ENCODE measurements at places on chromosomes 13 and 19.

DNA sequence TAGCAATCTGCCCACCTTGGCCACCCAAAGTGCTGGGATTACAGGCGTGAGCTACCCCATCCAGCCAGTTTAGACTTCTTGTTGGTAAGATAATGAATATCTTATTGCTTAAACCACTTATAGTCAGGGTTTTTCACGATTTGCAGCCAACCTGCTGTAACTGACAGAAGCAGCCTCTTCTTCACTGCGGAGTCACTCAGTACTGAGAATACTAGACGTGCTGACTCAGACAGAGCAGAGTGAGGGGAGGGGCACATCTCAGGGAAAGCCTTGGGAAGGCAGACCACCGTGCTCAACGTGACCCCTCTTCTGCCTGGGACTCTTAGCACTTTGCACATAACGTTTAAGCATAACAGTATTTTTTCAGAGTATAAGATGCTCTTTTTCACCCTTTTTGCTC, 74.3 kb upstream of the ARHGEF7 start:
- H3K4me3 ChIP-seq, result no peak overlapping the region
- H3K4me1 ChIP-seq, result no peaks in the 10 kb centered on the region
- H3K27me3 ChIP-seq, result no peaks in the 10 kb centered on the region
- H3K36me3 ChIP-seq, result no peaks in the 10 kb centered on the region

DNA sequence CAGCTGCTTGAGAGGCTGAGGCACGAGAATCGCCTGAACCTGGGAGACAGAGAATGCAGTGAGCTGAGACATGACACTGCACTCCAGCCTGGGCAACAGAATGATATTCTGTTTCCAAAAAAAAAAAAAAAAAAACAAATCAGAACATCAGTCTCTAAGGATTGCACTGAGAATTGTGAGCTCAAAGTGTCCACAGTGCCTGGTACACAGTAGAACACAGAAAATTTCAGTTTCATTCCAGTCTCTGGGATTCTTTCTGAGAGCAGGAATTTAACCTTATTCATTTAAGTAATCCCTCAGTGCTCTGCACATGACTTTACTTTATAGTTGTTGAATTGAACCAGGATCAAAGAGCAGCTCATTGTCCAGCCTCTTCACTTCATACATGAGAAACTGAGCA, 25.9 kb upstream of the GATAD2A start:
- H3K36me3 ChIP-seq, result no peaks in the 10 kb centered on the region
- H3K4me3 ChIP-seq, result no peak overlapping the region
- no peaks in the 10 kb centered on the region for H3K27me3 ChIP-seq
- DNase-seq, result no peak
- H3K27ac ChIP-seq, result no peak overlapping the region

GRCh38 chr13:50224534-50224933, 209.3 kb downstream of the KCNRG start:
- no peaks in the 10 kb centered on the region for H3K4me1 ChIP-seq
- no peaks in the 10 kb centered on the region for H3K36me3 ChIP-seq
- no peak for DNase-seq
- no peak overlapping the region for H3K4me3 ChIP-seq
- H3K27me3 ChIP-seq, result no peaks in the 10 kb centered on the region
- no peak overlapping the region for H3K27ac ChIP-seq

- no peaks in the 10 kb centered on the region for H3K27me3 ChIP-seq
- no peaks in the 10 kb centered on the region for H3K4me1 ChIP-seq
- H3K4me3 ChIP-seq, result no peak overlapping the region
- H3K36me3 ChIP-seq, result no peaks in the 10 kb centered on the region
- H3K27ac ChIP-seq, result no peak overlapping the region
- DNase-seq, result no peak
These were observed 257.0 kb downstream of the ENOX1 start for GRCh38 chr13:43529796-43530195.

DNA sequence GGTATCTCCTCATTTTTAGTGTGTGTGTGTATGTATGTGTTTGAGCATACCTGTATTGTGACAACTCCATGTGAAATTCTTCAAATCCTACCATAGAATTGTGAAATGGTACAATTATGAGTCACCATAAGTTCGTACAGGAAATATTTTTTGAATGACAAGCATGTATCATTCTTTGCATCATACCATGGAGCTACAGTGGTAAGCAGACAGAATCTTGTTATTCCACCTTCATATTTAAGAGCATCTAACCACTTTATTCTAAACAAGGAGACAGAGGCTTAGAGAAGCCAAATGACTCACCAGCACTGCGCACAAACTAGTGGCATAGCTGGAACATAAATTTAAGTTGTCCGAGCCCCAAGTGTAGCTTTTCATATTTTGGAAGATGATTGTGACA, 4.5 kb upstream of the EPSTI1 start:
- no peak for DNase-seq
- H3K4me3 ChIP-seq, result no peak overlapping the region
- H3K4me1 ChIP-seq, result peaks cover 3% of the 10 kb centered on the region

- H3K27ac ChIP-seq, result no peak overlapping the region
- DNase-seq, result no peak
- H3K27me3 ChIP-seq, result no peaks in the 10 kb centered on the region
- no peak overlapping the region for H3K4me3 ChIP-seq
These were observed 4.3 kb upstream of the ZNF529 start for GRCh38 chr19:36577271-36577996.

DNA sequence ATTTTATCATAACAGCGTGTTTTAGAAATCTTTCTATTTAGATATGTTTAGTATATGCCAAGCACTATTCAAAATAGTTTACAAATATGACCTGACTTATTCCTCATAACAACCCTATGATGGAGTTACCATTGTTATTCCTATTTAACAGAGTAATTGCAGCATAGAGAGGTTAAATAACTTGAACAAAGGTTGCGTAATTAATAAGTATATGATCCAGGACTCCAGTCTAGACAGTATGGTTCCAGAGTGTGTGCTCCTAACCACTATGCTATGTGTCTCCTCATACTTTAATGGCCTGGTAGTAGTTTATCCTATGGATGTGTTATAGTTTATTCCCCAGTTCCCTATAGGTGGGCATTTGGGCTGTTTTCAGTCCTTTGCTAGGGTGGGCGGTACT, 145.3 kb downstream of the PAN3 start:
- no peak for DNase-seq
- no peaks in the 10 kb centered on the region for H3K4me1 ChIP-seq
- H3K27ac ChIP-seq, result no peak overlapping the region
- H3K36me3 ChIP-seq, result peaks cover 61% of the 10 kb centered on the region
- no peak overlapping the region for H3K4me3 ChIP-seq

GRCh38 chr19:19600793-19601330, 17.6 kb downstream of the PBX4 start:
- DNase-seq, result no peak
- no peaks in the 10 kb centered on the region for H3K4me1 ChIP-seq
- no peaks in the 10 kb centered on the region for H3K36me3 ChIP-seq
- H3K27me3 ChIP-seq, result no peaks in the 10 kb centered on the region

DNA sequence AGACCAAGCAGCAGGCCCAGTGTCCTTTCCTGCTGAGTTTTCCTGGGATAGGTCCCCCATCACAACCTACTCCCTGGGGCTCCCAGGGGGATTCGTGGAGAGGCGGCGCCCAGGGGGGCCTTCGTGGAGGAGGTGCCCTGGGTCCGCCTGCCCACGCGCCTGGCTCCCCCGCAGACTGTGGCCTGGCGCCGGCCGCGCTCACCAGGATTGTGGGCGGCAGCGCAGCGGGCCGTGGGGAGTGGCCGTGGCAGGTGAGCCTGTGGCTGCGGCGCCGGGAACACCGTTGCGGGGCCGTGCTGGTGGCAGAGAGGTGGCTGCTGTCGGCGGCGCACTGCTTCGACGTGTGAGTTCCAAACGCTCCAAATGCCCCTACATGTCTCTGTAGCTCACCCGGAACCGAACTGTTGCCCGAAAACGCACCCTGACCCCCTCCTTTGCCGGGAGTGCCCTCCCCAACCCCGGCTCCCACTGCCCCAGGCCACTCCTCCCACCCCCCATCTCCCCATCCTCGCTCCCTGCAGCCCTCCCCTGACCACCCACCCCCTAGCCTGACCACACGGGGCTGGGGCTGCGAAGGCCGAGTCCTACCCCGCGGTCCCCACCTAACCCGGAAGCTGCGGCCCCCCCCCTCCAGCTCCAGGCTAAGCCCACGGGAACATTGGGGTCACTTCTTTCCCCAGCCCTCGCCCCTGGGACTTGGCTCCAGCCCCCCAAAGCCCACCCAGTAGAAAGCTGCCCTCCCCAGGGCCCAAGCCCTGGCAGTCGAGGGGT, 3.3 kb downstream of the TIMM13 start:
- no peaks in the 10 kb centered on the region for H3K27me3 ChIP-seq
- H3K4me3 ChIP-seq, result no peak overlapping the region
- H3K4me1 ChIP-seq, result no peaks in the 10 kb centered on the region
- no peak for DNase-seq
- H3K27ac ChIP-seq, result no peak overlapping the region
- peaks cover 5% of the 10 kb centered on the region for H3K36me3 ChIP-seq

DNA sequence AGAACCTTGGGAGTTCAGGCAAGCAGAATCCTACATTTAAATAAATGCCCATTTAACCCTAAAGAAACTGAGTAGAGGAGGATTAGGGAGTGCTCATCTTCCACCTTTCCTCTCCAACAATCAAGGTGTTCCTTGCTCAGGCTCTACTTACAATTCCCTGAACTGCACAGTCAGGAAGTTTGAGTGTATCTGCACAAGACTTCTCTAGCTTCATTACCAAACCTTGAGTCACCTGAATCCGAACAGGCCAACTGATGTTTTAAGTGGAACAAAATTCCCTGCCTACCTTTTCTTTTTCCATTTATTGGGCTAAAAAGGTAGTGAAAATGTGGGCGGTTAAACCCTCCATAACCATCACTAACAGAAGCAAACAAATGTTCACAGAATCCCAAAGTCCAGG, 78.3 kb downstream of the FOXO1 start:
- no peak for DNase-seq
- H3K27me3 ChIP-seq, result no peaks in the 10 kb centered on the region
- H3K36me3 ChIP-seq, result no peaks in the 10 kb centered on the region
- no peak overlapping the region for H3K4me3 ChIP-seq
- no peaks in the 10 kb centered on the region for H3K4me1 ChIP-seq

GRCh38 chr19:44848036-44848811, 2.1 kb downstream of the NECTIN2 start:
- no peaks in the 10 kb centered on the region for H3K4me1 ChIP-seq
- peak overlapping the region; percentile 100 for H3K4me3 ChIP-seq
- H3K36me3 ChIP-seq, result no peaks in the 10 kb centered on the region
- peak overlapping the region; percentile 96 for H3K27ac ChIP-seq

DNA sequence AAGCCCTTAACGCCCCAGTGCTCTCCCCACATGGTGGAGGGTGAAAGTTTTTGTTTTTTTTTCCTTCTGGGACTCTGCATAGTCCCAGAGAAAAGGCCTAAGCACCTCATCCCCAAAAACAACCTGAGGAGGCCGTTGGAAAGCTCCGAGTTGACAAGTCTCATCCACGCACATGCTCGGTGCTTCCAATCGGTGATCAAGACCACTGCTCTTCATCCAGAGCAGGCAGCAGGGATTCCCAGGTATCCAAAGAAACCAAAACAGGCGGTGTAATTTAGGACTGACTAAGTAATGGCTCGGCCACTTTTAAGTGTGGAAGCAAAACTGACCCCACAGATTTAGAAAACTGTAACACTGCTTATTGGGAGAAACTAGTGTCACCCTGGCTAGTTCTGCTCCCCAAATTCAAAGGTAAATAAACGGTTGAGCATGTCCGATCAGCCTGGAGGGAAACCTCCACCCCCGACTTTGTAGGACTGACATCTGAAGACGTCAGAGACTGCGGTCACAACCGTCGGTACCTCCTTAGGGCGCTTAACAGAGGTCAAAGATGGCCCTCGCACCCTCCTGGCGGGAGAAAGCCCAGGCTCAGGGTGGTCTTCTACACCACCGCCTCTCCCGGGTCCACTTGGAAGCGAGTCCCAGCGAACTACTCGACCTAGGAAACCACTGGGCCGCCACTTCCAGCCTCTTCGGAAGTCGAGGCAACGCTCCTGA, 997 bp upstream of the ZNF446 start:
- no peaks in the 10 kb centered on the region for H3K27me3 ChIP-seq
- peaks cover 24% of the 10 kb centered on the region for H3K36me3 ChIP-seq
- H3K27ac ChIP-seq, result peak overlapping the region; percentile 92
- no peak for DNase-seq
- H3K4me1 ChIP-seq, result no peaks in the 10 kb centered on the region

DNA sequence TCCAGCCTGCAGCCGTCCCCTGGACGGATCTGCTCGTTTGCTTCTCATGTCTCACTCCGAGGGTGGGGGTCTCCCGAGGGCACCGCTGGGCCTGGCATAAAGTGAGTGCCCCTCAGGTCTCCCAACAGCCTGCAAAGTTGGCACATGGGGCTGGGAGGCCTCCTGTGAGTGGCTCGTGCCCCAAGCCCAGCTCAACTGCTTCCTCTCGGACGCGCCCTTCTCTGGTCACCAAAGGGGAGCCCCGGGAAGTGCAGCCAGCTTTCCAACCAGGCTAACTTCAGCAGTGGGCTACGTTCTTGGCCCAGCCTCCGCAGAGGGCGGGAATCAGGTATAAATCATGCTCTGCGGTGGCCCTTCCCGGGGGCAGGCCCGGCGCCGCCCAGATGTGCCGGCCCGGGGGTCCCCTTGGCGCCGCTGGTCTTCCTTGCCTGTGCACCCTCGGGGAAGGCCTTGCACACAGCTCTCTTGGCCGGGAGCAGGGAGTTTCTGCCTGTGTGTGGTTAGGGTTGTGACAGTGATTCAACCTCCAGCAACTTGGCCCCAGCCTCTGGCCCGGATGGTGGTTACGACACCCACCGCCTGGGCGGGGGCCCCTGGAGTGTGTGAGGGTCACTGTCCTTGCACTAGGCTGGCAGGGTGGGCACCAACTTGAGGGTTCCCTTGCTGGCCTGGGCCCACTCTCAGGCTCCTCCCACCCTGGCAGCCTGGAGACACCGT, 20.7 kb downstream of the CEBPG start:
- no peak overlapping the region for H3K27ac ChIP-seq

DNA sequence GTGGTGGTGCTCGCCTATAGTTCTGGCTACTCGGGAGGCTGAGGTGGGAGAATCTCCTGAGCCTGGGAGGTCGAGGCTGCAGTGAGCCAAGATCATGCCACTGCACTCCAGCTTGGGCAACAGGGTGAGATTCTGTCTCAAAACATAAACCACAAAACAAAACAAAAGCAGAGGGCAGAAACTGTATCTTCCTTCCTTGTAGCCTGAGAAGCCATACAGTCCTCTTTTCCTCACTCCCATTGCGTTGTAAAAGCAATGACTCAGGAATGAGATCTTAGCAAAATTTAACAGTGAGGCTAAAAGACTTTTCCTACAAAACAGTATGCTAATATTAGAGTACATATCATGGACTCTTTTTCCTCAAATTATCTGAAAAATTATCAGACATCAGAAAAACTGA, 130.9 kb downstream of the SHISA2 start:
- H3K4me1 ChIP-seq, result no peaks in the 10 kb centered on the region
- DNase-seq, result no peak
- no peak overlapping the region for H3K4me3 ChIP-seq
- H3K27ac ChIP-seq, result no peak overlapping the region
- H3K27me3 ChIP-seq, result no peaks in the 10 kb centered on the region
- no peaks in the 10 kb centered on the region for H3K36me3 ChIP-seq

All from right atrium auricular region (tissue), 2 donors.